H1 (cell line): ENCODE measurements at places on chromosomes 2 and 18.

GRCh38 chr18:44887227-44887631, 206.5 kb downstream of the SETBP1 start:
- no peak for DNase-seq

- DNase-seq: no peak
These were observed 234.0 kb downstream of the LRRTM1 start for GRCh38 chr2:80070587-80070986.

DNA sequence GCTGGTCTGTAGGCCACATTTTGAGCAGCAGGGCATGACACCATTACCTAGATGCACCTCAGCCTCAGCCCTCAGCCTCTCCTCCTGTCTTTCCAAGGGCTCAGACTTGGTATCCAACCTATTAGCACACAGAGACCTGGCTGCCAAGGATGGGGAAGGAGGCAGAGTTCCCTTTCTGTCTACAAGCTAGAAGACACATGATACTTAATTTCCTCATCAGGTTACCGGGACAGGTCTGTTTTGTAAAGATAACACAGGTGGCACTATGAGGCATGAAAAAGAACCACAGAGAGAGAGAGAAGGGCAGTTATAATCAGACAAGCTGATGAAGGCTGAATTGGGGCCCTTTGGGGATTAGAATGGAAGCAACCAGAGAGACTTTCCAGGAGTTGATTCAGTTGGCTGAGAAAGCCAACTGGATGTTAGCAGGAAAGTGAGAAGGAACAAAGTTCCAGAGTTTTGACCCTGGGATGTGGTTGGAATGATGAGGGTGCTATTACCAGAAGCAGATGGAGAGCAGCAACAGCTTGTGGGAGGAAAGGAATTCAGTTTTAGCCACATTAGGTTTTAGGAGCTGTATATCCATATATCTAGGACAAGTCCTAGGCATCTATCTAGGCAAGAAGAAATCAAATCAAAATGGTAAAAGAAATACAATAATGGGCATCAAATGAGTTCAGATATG, 46.0 kb upstream of the RMND5A start:
- no peak for DNase-seq

GRCh38 chr2:215749092-215749957, 264.0 kb downstream of the MREG start:
- no peak for DNase-seq

DNA sequence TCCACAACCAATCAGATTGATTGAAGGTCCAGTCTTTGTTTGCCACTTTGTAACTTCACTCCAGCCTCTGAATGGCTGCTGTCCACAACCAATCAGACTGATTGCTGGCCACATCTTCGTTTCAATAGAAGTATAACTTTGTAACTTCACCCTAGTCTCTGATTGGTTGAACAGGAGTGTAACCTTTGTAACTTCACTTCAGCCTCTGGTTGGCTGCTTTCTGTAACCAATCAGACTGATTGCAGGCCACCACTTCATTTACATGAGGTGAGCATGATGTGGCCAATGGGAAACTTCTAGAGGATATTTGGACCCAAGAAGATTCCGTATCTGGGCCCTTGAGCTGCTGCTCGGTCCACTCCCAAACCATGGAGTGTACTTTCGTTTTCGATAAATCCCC, 16.9 kb upstream of the ALPP start:
- no peak for DNase-seq

GRCh38 chr2:168705534-168706470, 96.6 kb upstream of the NOSTRIN start:
- DNase-seq: no peak

DNA sequence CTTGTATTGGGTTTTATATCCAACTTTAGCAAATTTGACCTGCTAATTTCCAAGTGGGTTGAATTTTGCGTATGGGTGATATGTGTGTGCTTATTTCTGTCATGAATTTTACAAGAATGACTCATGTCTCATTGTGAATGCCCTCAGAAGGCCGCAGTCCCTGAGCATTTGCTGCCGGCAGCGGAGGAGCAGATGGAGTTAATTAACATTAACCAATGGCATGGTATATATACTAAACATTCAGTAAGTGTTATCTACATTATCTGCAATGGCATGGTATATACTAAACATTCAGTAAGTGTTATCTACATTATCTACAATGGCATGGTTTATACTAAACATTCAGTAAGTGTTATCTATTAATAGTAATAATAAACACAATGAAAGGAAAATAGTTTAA, 90.1 kb downstream of the DOK6 start:
- no peak for DNase-seq

DNA sequence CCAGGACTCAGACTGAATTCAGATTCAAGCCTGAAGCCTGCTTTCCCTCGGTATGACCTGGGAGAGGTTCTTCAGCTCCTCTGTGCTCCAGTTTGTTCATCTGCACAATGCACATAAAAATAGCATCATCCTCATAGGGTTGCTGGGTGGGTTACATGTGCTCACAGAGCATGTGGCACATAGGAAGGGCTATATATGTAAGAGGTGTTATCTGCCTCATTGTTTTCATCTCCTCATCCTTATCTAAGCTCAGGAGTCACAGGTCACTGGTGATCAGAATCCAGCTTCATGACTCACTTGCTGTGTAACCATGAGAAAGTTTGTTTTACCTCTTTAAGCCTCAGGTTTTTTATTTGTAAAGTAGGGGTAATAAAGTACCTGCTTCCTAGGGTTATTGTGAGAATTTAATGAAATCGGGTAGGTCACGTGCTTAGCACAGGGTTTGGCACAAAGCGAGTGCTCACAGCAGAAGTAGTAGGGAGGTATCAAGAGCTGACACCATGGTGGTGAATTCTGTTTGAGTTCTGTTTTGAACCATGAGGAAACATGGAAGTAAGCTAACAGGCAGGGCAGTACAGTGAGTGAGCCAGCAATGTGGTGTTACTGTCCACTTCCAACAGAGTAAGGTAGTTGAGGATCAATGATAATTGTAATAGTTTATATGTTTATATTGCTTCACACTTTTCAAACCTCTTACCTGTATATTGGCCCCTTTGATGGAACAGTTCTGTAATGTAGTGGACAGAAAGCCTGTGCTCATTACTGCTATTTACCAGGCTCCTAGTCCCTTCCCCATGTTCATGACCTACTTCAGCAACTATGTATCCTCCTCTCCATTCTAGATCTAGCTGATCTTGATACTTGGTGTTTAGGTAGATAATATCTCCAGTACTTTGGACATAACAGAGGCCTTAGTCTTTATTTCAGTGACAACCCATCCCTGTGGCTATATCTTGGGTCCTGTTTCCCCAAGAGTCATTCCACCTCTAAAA, 141.4 kb upstream of the LTBP1 start:
- no peak for DNase-seq

DNA sequence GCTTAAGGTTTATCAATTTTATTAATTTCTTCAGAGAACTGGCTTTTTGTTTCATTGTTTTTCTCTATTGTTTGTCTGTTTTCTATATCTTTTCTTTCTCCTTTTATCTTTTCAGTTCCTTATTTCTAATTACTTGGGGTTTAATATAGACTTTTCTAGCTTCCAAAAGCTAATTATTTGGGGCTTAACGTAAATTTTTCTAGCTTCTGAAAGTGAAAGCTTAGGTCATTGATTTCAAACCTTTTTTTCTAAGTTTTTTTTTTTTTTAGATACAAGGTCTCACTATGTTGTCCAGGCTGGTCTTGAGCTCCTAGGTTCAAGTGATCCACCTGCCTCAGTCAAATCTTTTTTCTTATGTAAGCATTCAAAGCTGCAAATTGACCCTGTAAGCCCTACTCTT, 266.6 kb downstream of the CAMKMT start:
- DNase-seq: no peak

GRCh38 chr2:179222076-179222475, 42.6 kb downstream of the SESTD1 start:
- no peak for DNase-seq

GRCh38 chr2:189222468-189223105, 43.0 kb upstream of the COL5A2 start:
- no peak for DNase-seq

DNA sequence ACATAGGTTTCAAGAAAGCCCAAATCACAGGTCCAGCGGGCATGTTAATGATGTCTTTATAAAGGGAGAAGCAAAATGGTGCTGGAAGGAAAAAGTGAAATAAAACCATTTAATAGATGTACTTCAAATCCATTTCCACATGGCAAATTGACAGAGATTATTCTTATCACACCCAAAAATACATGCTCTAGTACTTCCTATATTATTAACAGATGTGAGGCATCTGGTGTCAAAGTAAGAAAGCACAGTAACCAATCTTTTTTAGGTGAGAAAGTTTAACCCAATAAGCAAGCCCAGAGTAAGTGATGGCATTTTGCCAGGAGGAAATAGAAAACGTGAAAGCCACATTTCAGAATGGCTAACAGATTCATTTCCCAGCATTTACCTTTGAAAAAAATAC, 128.0 kb downstream of the ABCA12 start:
- DNase-seq: no peak

GRCh38 chr2:23091019-23091418, 294.0 kb upstream of the KLHL29 start:
- DNase-seq: no peak

- DNase-seq: no peak
These were observed 9.3 kb upstream of the KCNIP3 start for GRCh38 chr2:95287806-95288205.

- no peak for DNase-seq
These were observed 14.3 kb upstream of the PTH2R start for GRCh38 chr2:208392300-208392699.

DNA sequence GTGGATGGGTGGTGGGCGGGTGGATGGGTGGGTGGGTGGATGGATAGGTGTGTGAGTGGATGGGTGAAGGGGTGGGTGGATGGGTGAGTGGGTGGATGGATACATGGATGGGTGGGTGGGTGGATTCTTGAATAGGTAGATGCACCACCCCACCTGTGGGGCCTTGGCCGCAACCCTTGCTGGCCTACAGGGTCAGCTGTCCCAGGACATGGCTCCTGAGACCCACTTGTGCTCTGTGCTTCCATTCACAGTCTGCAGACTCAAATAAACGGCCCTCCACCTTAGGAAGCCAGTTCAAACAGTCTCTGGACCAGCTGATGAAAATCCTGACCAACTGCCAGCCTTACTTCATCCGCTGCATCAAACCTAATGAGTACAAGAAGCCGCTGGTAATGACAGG, 54.4 kb downstream of the MYO7B start:
- DNase-seq: no peak

- no peak for DNase-seq
These were observed 23.4 kb downstream of the BCL11A start for GRCh38 chr2:60529785-60530627.

DNA sequence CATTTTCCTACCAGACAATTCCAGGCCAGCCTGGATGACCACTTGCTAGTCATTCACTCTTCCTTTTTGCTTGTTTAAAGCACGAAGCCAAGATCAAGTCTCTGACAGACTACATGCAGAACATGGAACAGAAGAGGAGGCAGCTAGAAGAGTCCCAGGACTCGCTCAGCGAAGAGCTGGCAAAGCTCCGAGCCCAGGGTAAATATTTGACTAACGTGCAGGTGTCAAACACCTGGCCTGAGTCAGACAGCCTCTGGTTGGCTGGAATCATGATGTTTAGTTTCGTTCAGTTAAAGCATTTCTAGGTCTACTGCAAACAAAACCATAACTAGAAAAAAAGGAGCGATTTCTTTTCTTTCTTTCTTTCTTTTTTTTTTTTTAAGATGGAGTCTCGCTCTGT, 44.2 kb upstream of the LYPD6B start:
- no peak for DNase-seq

GRCh38 chr2:11762799-11763461, 16.5 kb downstream of the LPIN1 start:
- DNase-seq: no peak

DNA sequence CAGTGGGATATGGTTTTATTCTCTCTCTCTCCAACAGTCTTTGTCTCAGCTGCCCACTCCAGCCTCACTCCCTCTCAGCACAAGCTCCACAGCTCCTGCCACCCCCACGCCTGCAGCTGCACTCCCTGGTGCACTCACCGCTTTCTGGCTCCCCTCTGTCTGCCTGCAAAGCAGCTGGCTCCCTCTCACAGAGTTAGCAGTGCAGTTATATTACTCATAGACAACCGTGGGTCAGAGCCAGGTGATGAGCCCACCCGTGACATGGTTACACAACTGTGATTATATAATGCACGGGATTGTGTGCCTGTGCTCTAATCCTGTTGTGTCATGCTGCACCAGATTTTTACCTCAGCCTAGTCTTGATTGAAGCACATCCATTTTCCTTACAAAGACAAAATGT, 276.9 kb upstream of the CHAC2 start:
- DNase-seq: no peak
